ENCODE measurements at places on chromosomes 2 and 18.

DNA sequence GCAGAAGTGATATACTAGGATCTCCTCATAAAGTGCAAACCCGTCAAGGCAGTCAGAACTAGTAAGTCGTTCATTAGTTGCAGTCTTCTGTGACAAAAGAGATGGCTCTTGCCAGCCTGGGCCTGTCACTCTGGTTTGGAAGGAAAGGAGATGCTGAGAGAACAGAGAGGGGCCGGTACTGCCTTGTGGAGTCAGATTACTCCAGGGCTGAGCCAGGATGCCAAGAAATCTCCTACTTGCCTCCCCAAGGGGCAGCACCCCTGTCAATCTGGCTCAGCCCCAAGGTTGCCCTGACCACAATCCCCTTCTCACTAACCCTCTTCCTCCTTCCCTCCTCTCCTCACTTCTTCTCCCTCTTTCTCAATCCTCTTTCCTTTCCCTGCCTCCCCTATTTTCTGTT, 62.9 kb upstream of the ASPRV1 start:
- DNase-seq: no peak

DNA sequence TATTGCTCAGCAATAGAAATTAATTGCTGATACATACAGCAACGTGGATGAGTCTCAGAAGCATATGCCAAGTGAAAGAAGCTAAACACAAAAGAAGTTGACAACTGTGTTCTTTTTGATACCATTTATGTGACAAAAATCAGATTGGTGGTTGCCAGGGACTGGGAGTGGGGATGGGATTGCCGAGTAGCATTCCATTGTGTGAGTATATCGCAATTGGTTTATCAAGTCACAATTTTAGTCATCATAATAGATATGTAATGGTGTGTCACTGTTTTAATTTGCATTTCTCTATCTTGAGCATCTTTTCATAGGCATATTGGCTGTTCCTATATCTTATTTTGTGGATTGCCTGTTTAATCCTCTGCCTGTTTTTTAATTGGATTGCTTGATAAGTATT, 20.9 kb downstream of the STRADB start:
- DNase-seq: no peak

DNA sequence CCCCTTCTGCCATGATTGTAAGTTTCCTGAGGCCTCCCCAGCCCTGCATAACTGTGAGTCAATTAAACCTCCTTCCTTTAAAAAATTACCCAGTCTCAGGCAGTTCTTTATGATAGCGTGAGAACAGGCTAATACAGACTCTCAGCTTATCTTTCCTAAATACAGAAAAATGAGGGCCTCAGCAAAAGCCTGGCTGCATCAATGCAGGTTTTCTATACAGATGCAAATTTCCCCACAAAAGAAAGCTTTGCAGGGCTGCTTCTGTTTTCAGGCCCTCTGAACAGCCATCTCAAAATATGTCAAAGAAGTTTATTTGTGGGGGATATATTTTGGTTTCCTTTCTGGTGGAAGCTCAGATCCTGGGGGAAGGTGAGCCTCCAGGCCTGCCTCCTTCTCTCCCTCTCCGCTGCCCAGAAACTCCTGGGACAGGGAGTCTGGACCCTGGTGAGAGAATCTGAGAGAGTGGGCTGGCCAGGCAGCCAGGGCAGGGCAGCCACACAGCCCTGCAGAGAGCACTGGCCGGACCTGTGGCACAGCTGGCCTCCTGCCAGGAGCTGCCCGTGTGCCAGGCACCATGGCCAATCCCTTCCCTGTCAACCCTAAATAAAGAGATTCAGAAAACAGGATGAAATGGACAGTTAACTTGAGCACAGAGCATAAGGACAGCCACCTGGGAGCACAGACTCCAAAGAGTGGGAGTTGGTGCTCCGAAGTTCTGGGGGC, 21.6 kb upstream of the AGXT start:
- no peak for DNase-seq

- no peak for DNase-seq
Observed at GRCh38 chr18:75754433-75754832, 326.9 kb upstream of the SMIM21 start.

- no peak for DNase-seq
Observed at GRCh38 chr2:55033921-55034320, 16.3 kb downstream of the RTN4 start.

GRCh38 chr2:79259959-79260358, 100.4 kb upstream of the REG3A start:
- no peak for DNase-seq

- DNase-seq: no peak
Observed at GRCh38 chr2:127664065-127664894, 11.1 kb downstream of the LIMS2 start.

DNA sequence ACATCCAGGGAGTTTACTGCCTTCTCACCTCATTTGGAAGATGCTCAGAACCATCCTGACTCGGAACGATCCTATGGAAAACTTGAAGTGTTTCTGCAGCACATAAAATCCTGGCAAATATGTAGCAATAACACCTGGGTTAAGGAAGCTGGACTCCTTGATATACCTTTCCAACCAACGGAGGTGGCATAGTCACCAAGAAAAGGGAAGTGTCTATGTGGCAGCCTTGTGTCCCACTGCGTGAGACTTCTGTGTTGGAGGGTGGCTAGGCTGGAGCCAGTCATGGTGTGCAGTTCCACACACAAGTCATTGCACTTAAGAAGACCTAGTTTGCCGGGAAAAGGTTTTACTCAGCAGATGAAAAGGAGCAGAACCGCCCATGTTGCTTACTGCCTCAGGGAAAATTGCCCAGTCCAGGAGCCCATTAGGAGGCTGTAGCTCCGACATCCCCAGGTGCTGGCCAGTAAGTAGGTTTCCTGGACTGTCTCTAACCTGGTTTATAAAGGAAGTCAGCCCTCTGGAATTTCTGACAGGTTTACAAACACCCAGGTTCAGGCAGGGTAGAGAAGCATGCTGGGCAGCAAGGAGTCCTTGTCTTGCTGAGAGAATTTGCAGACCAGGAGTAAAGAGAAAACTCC, 46.2 kb upstream of the SPRED2 start:
- no peak for DNase-seq

DNA sequence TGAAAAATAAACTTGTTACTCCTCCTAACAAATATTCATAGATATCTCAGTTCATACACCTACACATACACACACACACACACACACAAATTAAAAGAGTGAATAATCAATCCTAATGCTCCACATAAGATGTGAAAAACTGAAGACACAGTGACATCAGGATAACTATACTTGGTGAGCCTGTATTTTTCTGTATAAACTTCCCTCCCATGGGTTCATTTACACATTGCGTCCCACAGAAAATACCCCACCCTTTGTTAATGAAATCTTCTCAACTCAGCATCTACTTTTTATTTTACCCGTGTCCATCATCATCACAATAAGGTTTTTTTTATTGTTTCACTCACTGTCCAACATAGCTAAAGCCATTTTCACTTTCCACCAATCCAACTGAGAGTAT, 60.4 kb downstream of the CD226 start:
- DNase-seq: no peak

GRCh38 chr18:2917259-2918047, 70.6 kb downstream of the EMILIN2 start:
- no peak for DNase-seq

GRCh38 chr2:113091231-113091896, 23.6 kb downstream of the IL1F10 start:
- no peak for DNase-seq

- DNase-seq: no peak
Observed at GRCh38 chr2:175414882-175415487, 233.5 kb upstream of the ATP5MC3 start.

DNA sequence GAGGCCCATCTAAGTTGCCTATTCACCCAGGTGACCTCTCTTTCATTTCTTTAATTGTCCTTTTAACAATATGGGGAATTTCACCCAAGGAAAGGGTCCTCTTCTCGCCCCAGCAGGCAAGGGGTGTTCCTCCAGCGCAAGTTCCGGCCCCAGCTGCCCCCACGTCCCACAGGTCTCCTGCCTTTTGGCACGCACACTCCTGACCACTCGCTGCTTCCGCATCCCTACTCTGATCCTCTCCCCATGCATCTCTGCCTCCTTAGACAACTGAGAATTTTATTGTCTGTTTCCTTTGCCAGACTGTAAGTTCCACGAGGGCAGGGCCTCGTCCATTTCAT, 684 bp upstream of the ARPC2 start:
- no peak for DNase-seq

- DNase-seq: no peak
Observed at GRCh38 chr2:8036366-8036765, 645.5 kb upstream of the ID2 start.

GRCh38 chr2:105057005-105057404, 19.1 kb downstream of the MRPS9 start:
- DNase-seq: no peak

DNA sequence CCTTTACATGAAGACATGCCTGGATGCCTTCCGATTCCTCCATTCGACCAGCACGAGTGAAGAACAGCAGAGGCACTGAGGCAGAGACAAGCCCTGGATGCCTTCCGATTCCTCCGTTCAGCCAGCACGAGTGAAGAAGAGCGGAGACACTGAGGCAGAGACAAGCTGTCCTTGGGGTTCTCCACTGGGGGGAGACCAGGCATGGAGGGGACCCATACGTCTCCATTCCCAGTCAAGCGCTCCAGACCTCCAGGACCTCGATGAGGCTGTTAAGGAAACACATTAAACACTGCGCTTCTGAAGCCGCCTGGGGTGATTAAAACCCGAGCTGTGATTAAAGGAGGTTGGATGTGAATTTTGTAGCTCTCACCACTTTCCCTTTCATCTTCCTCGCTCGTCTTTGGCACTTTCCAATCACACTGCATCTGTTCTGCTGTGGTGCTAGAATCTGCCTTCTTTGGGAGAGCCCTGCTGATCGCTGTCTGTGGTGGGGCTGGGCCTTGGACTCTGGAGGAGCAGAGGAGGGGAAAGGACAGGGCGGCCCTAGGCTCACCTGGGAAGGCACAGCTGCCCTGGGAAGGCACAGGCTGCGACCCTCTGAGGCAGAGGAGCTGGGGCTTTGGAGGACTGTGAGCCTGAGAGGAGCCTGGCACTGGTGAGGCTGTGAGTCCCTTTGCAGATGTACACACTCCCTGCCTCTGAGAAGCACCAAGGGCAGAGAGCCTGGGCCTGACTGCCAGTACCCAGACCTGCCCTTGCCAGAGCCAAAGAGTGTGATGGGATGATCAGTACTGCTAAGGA, 463.1 kb upstream of the HS6ST1 start:
- no peak for DNase-seq

DNA sequence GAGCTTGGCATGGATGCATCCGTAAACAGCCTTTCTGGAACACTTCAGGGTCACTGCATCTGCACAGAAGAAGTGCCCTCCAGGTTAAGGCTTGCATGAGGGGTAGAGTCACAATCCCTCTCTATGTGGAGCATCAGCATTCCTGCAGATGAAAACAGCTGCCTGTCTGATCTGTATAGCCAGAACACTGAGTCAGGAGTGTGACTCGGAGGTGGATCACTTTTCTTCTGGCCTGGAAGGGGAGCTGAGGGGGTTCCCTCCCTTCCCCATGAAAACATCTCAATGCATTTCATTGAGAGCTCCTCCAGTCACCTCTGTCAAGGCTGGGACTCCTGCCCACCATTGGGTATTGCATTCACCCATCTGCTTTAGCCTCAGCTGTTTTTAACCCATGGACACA, 72.5 kb upstream of the SERPINE2 start:
- no peak for DNase-seq

- no peak for DNase-seq
Observed at GRCh38 chr2:27162151-27163121, 13.6 kb downstream of the TCF23 start.

DNA sequence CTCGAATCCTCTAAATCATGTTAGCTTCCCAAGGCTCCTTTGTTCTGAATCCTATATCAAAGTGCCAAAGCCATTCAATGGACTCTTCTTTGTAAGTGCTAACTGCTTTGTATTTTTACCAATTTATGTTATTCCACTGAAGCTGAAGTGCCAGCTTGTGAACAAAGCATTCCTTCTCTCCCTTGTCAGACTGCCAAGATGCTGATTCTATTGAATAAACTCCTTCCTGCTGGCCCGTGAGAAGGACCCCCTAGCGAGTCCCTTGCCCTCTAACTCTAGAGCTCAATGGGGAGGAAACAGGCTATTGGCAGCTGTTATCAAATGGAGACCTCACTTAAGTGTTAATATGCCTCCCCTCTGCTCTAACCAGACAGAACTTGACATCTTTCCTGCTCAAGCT, 1097.9 kb upstream of the CNTNAP5 start:
- DNase-seq: no peak

GRCh38 chr18:70188113-70188512, 17.4 kb downstream of the RTTN start:
- DNase-seq: no peak
